ENCODE measurements at places on chromosomes 5 and 9. TPM values are rescaled to one million over a fixed set of nuclear protein-coding genes. Genes with fewer than 3 reads are reported as not detected.

SLC12A2 gene
- total RNA-seq = 14.0 TPM

GRCh38 chr9:117258184-117258866, 156.5 kb downstream of the ASTN2 start:
- DNase-seq = no peak

KLHL3 gene
- total RNA-seq = 3.5 TPM

GRCh38 chr5:67807439-67807888, 408.1 kb upstream of the PIK3R1 start:
- no peak for DNase-seq

DNA sequence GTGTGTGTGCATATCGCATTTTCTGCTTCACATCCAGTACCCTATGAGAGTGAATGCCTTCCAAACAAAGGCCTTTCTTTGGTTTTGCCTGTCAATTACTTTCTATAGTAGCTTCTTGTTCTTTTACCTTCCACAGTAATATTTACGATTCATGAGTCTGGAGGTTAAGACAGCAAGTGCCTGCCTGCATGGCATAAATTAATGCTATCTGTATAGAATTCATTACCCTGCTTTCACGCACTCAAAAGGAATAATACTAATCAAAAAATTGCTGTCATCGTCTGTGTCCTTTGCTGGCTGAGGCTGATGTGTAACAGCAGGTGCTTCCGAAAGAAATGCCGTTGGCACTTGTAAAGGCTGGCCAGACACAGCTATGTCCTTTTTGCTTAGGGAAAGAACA, 1304.4 kb upstream of the CDH6 start:
- DNase-seq = no peak

All from mesenteric fat pad (tissue), 1 donor.